Activated T-helper 2 cell treated with anti-CD3 and anti-CD28 coated beads, Interferon-gamma antibody, Interleukin-2, Interleukin-4, amounts not matched to agents 10 μg/mL and 5 μg/mL and 100 μg/mL, durations not matched to agents 14 hours and 24 hours and 36 hours (primary cell): ENCODE measurements at places on chromosomes 5 and 9.
A peak's percentile ranks its signal among the peaks of the same experiment; 100 is the strongest.

DNA sequence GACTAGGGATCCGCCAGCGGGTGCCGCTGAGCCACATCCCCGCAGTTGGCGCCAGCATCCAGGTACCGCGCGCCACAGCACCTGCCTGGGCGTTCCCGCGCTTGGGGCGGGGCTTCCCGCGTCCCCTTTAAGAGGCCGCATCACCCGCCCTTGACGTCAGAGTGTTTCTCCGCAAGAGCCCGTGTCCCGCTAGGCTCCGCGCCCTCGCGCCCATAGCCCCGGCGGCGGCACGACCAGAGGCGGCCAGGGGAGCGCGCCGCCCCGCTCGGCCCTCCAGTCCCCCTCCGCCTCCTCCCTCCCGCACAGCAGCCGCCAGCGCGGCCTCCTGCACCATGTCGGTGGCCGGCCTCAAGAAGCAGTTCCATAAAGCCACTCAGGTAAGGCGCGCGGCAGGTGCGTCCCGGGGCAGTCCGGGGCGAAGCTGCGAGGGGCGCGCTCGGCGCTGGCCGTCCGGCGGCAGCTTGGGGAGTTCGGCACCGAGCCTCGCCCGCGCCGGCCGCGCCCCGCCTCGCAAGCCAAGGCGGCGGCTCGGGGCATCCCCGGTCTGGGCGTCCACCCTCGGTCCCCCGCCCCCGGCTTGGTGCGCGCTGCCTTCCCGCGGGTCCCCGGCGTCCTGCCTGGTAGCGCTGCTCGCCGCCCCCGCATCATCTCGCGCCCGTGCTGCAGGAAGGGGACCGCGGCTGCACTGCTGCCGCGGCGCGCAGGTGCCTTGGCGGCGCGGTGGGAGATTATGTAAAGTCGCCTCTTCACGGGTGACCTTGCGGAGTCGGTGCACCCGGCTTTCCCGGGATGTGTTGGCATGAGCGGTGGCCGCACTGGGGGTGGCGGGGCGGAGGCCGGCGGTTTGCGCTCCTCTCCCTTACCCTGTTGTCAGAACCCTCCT is at the start of gene SH3GL2:
TSS of gene SH3GL2 (plus strand) at position 156 of the 883 bp plus-strand sequence.
- no peaks in the 10 kb centered on the region for H3K36me3 ChIP-seq
- H3K4me3 ChIP-seq: peak within 1 kb of the TSS; percentile 52
- H3K27ac ChIP-seq: no peak within 1 kb of the TSS
- peak; percentile 8 for DNase-seq
- peaks cover 24% of the 10 kb centered on the region for H3K27me3 ChIP-seq
- H3K4me1 ChIP-seq: peaks cover 4% of the 10 kb centered on the region

DNA sequence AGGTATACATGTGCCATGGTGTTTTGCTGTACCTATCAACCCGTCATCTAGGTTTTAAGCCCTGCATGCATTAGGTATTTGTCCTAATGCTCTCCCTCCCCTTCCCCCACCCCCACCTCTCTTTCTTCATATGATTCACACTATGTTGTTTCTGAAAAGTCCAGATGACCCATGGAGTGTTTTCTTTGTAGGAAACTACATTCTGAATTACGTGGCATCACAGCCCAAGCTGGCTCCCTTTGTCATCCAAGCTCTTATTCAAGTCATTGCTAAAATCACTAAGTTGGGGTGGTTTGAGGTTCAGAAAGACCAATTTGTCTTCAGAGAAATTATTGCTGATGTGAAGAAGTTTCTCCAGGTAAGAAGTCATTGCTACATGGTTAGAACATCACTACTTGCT is 30.4 kb downstream of the RANBP17 start:
- no peak overlapping the region for H3K27ac ChIP-seq
- H3K4me3 ChIP-seq: no peak overlapping the region
- no peak for DNase-seq
- H3K36me3 ChIP-seq: no peaks in the 10 kb centered on the region

DNA sequence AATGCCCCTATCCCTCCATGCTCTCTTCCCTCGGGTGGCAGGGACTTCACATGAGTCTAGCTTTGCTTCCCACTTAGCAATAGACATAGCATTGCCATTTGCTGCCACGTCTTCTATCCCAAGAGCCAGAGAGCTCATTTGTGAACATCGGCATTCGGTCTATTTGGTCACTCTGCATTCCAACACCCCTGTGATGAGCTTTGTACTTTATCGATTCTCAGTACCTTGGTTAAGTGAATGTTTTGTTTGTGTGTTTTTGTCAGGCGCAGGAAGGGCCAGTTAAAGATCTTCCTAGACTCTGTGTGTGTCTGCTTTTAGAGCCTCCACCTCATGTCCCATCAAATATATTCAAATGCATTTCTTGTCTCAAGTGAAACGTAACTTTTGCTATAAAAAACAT is 141.7 kb downstream of the TARS1 start:
- no peak overlapping the region for H3K27ac ChIP-seq
- no peak for DNase-seq
- no peaks in the 10 kb centered on the region for H3K27me3 ChIP-seq
- H3K4me3 ChIP-seq: no peak overlapping the region
- no peaks in the 10 kb centered on the region for H3K4me1 ChIP-seq

- DNase-seq: no peak
- H3K4me1 ChIP-seq: peaks cover 12% of the 10 kb centered on the region
- H3K27me3 ChIP-seq: peaks cover 17% of the 10 kb centered on the region
- H3K4me3 ChIP-seq: no peak overlapping the region
- no peak overlapping the region for H3K27ac ChIP-seq
- no peaks in the 10 kb centered on the region for H3K36me3 ChIP-seq
Observed at GRCh38 chr9:122053064-122053463, 40.0 kb downstream of the TTLL11 start.

- peak overlapping the region; percentile 34 for H3K27ac ChIP-seq
- peaks cover 20% of the 10 kb centered on the region for H3K36me3 ChIP-seq
- H3K4me3 ChIP-seq: no peak overlapping the region
- no peaks in the 10 kb centered on the region for H3K27me3 ChIP-seq
- H3K4me1 ChIP-seq: peaks cover 30% of the 10 kb centered on the region
Observed at GRCh38 chr9:5617749-5618148, 11.2 kb upstream of the RIC1 start.

DNA sequence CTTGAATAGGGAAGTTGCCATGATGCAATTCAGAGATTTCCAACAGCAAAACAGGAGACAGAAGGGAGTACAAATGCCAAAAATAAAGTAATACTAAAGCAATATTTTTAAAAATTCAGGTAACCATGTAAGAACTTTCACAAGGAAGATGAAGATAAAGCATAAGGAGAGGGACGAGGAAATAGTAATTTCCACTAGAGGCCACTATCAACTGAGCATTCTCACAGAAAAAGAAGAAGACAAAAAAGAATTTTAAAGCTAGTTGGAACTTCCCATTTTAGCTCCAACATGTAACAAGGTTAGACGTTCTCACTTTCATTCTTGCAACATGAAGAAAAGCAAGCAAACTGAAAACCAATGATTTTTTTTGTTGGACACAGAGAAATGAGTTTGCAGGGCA is 779.9 kb upstream of the CDH6 start:
- no peaks in the 10 kb centered on the region for H3K4me1 ChIP-seq
- no peak overlapping the region for H3K27ac ChIP-seq
- H3K36me3 ChIP-seq: no peaks in the 10 kb centered on the region
- DNase-seq: no peak

DNA sequence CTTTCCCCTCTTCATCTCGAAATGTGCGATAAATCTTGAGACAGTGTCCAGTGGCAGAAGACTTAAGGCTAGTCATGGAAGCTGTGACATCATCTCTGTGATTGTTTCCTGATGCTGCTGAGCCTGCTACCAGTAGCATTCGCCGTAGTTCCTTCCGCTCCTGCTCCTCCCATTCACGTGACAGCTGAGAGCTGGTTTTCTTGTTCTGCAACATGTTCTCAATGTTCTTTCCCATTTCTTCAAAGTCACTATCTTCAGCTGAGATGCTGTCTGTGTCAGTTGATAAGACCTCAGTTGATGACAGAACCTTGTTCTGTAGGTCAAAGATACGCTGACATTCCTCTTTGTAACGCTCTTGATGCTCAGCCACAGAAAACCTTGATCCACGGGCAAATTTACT is 3.5 kb downstream of the TAF1L start:
- H3K27me3 ChIP-seq: no peaks in the 10 kb centered on the region
- DNase-seq: no peak
- H3K27ac ChIP-seq: no peak overlapping the region
- H3K4me1 ChIP-seq: no peaks in the 10 kb centered on the region
- H3K36me3 ChIP-seq: no peaks in the 10 kb centered on the region

DNA sequence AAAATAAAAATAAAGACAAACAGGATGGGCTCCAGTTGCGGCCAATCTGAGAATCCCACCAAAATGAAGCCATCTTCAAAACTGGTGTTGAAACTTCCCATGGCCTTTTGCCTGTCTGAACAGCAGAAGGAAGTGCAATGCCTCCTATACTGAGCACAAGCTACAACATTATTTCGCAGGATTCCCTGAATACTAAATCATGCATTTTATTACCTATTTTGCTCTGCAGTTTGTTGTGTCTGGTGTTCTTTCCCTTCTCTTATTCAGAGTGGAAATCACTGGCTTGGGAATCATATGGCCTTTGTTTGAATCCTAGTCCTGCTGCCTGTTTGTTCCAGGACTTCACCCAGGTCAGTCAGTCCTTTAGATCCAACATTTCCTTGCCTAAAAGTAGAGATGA is at the start of gene OR2Y1:
TSS of gene OR2Y1 (minus strand) at position 101 of the 400 bp plus-strand sequence. CDS start at position 101, 0 bp downstream.
- H3K27me3 ChIP-seq: peaks cover 6% of the 10 kb centered on the region
- no peaks in the 10 kb centered on the region for H3K4me1 ChIP-seq
- H3K27ac ChIP-seq: no peak within 1 kb of the TSS

- no peak for DNase-seq
- no peak overlapping the region for H3K4me3 ChIP-seq
- H3K36me3 ChIP-seq: no peaks in the 10 kb centered on the region
- H3K4me1 ChIP-seq: no peaks in the 10 kb centered on the region
- no peak overlapping the region for H3K27ac ChIP-seq
- H3K27me3 ChIP-seq: peaks cover 3% of the 10 kb centered on the region
Observed at GRCh38 chr9:121807069-121807822, 155.8 kb downstream of the DAB2IP start.

- peaks cover 23% of the 10 kb centered on the region for H3K27me3 ChIP-seq
- no peak for DNase-seq
- H3K27ac ChIP-seq: no peak overlapping the region
- no peaks in the 10 kb centered on the region for H3K36me3 ChIP-seq
- H3K4me3 ChIP-seq: no peak overlapping the region
Observed at GRCh38 chr9:33698267-33698666, 97.1 kb upstream of the PRSS3 start.

DNA sequence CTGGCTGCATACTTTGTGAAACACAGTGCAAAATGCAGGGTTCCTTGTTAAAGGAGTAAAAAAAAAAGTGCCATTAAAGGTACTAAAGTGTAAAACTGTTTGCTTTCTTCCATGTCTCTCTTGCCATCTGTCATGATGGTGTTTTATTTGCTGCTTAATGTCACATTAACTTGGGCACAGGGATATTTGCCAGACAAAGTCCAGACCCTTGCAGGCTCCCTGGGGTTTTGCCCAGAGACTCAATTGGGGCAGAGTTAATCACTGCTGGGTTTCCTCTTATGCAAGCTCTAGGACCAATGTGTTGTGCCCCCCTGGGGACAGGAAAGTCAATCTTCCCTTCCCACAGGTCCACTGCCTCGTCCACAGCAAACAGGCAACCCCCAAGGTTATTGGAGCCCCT is 274.3 kb upstream of the SGCD start:
- no peak overlapping the region for H3K4me3 ChIP-seq
- DNase-seq: no peak
- H3K27ac ChIP-seq: no peak overlapping the region
- H3K36me3 ChIP-seq: no peaks in the 10 kb centered on the region
- no peaks in the 10 kb centered on the region for H3K27me3 ChIP-seq

GRCh38 chr9:85041466-85042137 is 372.1 kb downstream of the NTRK2 start:
- H3K4me3 ChIP-seq: no peak overlapping the region
- no peak overlapping the region for H3K27ac ChIP-seq

- no peak overlapping the region for H3K4me3 ChIP-seq
- no peak overlapping the region for H3K27ac ChIP-seq
- no peak for DNase-seq
- peaks cover 12% of the 10 kb centered on the region for H3K4me1 ChIP-seq
- no peaks in the 10 kb centered on the region for H3K27me3 ChIP-seq
- H3K36me3 ChIP-seq: no peaks in the 10 kb centered on the region
Observed at GRCh38 chr9:100213730-100214477, 114.9 kb downstream of the INVS start.

- H3K4me3 ChIP-seq: peak overlapping the region; percentile 57
- peak overlapping the region; percentile 52 for H3K27ac ChIP-seq
- no peaks in the 10 kb centered on the region for H3K27me3 ChIP-seq
- no peaks in the 10 kb centered on the region for H3K36me3 ChIP-seq
- no peak for DNase-seq
- H3K4me1 ChIP-seq: peaks cover 28% of the 10 kb centered on the region
Observed at GRCh38 chr9:129482521-129483414, 138.1 kb downstream of the C9orf50 start.

DNA sequence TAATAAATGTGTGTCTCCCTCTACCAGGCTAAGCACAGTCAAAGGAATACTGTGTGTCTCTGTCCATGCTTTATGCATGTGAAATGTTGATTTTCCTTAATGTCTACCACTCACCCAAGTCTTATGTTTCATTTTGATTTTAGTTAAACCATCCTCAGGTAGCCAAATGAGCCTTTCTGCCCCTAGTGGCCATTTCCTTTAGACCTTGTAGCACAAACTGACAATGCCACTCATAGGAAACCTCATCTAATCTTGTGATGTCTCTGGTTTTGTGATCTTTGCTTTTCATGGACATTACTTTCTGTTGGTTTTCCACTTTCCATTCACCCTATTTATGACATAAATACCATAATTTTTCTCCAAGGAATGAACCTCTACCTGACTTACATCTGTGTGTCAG is 820.8 kb downstream of the MAT2B start:
- no peak overlapping the region for H3K4me3 ChIP-seq
- no peak for DNase-seq
- H3K36me3 ChIP-seq: no peaks in the 10 kb centered on the region
- H3K4me1 ChIP-seq: no peaks in the 10 kb centered on the region
- H3K27me3 ChIP-seq: no peaks in the 10 kb centered on the region

- no peak overlapping the region for H3K27ac ChIP-seq
- no peaks in the 10 kb centered on the region for H3K27me3 ChIP-seq
- no peak overlapping the region for H3K4me3 ChIP-seq
- peaks cover 50% of the 10 kb centered on the region for H3K4me1 ChIP-seq
- no peak for DNase-seq
Observed at GRCh38 chr5:6833406-6833805, 120.2 kb downstream of the TENT4A start.

DNA sequence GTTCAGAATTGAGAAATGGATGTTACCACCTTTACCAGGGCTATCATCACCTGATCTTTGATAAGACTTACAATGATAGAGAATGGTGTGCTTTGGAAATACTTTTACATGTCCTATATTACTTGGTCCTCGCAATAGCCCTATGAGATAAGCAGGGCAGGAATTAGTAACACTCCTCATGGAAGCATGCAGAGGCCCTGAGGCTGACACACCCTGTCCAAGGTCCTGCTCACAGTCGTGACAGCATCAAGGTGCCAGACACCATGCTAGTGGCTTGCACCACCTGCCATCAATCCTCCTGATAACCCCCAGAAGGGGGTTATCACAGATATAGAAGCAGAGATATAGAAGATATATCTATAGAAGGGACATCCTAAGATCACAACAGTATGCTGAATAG is 216.8 kb upstream of the TBC1D2 start:
- H3K36me3 ChIP-seq: no peaks in the 10 kb centered on the region
- H3K27me3 ChIP-seq: no peaks in the 10 kb centered on the region
- DNase-seq: no peak
- no peak overlapping the region for H3K4me3 ChIP-seq
- no peak overlapping the region for H3K27ac ChIP-seq

- H3K4me3 ChIP-seq: no peak overlapping the region
- no peak overlapping the region for H3K27ac ChIP-seq
- H3K4me1 ChIP-seq: no peaks in the 10 kb centered on the region
- no peaks in the 10 kb centered on the region for H3K36me3 ChIP-seq
Observed at GRCh38 chr5:181069767-181070491, 29.9 kb downstream of the BTNL9 start.

- no peak overlapping the region for H3K4me3 ChIP-seq
- H3K27me3 ChIP-seq: no peaks in the 10 kb centered on the region
- DNase-seq: no peak
- H3K4me1 ChIP-seq: no peaks in the 10 kb centered on the region
Observed at GRCh38 chr5:20601678-20602100, 613.7 kb upstream of the CDH18 start.
